ENCODE measurements at places on chromosomes 7 and 10.

- DNase-seq = no peak
Measured at GRCh38 chr10:421170-421569, 268.3 kb downstream of the DIP2C start.

GRCh38 chr10:70593513-70593890, 9.0 kb downstream of the PRF1 start:
- no peak for DNase-seq

GRCh38 chr10:104639590-104640338, 1.3 kb upstream of the SORCS3 start:
- DNase-seq = no peak

- DNase-seq = no peak
Measured at GRCh38 chr10:4835494-4835918, 9.5 kb downstream of the AKR1E2 start.

DNA sequence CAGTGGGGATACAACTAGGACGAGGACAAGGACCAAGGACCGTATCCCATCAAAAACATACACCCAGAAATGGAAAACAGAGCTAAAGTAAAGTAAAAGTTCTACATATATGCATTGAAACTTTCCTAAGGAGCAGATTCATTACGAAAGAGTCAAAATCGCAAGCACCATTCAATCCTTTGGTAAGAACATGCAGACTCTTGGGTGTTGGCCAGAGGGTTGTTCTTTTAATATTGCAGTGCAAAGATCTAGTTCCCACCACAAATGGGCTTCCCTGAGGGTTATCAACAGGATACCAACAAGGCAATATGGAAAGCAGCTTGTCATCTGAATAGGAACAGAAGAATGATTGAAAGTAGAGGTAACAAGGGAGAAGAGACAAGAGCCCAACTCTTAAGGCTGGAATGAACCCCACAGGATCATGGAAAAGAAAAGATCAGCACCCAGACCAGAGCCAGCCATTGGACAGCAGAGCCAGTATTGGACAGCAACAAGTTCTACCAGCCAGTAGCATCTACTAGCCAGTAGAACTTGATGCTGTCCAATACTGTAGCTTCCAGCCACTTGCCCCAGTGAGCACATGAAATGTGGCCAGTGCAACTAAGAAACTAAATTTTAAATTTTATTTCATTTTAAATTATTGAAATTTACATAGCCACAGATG, 66.0 kb downstream of the OSBPL3 start:
- DNase-seq = no peak

DNA sequence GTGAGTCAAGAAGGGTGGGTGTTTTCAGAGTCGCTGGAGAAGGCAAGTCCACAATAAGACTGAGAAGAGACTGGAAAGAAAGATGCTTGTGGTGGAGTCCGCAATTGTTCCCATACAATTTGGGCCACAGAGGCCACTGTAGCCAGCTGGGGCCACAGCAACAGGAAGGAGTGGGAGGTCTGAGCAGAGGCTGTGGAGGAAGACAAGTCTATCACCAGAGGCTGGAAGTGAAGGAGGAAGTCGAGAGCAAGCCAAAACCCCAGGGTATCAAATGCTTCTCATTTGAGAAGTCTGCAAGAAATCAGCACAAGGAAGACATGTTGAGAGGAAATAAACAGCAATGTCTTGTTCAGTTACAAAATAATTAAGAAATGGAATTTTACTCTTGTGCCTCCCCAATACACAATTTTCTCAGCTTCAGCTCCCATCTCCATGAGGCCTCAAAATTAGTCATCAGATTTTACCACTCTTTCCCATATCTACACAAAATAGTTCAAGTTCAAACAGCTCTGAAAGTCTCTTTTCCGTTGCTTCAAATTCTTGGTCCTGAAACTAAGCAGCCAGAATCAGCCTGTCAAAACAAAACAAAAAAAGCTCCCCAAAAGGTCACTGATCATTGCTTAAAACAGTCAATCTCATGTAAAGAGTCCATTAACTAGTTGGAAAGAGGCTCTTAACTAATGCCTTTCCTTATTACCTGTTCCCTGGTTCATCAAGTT, 31.6 kb downstream of the SLC16A12 start:
- DNase-seq = no peak

GRCh38 chr7:34603711-34604444, 54.1 kb upstream of the NPSR1 start:
- no peak for DNase-seq

DNA sequence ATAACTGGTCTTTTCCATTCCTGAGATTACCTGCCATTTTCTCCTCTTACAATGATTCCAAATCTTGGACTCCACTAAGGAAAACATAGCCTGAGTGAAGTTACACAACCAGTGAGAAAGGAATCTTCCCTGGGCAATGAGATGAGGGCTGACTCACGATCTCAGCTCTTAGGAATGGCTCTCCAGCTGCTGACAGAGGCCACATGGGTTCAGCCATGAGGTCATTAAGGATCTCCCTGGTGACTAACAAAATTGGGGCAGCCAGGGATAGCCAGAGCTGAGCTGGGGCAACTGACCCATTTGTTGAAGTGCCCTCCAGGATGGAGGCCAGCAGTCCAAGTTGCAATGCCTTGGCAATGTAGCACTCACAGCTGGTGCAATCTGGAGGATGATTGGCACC, 78.7 kb upstream of the MKLN1 start:
- DNase-seq = no peak

GRCh38 chr10:129048513-129048912, 418.5 kb upstream of the MGMT start:
- DNase-seq = no peak

DNA sequence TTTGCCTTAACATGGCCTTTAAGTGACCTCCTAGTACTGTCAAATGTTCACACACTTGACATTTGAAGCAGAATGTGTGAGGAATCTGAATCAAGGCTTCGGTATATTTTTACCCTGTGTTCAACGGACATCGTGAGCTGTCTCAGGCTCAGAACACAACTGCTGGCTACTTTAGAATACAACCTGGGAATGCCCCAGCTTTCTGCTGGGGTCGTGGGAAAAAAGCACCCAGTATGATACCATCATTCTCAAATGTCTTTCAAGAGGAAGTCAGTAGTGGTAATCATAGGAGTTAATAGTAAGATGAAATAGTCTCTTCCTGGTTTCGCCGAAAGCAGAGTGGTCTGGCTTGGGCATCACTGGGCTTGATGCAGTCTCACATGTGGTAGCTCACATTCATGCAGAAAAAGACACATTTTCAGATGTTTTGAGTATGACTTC, 67.2 kb downstream of the CREB5 start:
- DNase-seq = no peak

GRCh38 chr7:83796760-83797159, 147.8 kb upstream of the SEMA3E start:
- no peak for DNase-seq

DNA sequence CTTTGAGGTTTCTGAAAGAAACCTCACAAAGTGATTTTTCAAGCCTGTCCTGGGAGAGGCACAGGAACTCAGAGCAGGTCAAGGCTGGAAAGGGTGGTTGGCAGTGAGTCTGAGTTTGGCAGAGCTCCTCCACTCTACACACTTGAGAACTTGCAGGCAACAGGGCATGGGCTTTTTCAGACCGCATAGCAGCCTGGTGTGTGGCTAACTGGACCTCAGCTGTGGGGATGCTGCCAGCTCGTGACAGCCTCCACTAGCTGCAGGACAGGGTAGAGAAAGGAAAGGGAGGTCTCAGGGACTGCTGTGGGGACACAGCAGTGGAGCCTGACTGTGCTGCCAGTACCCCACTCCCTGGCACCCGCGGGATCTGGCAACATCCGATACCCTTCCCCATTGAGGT, 2.6 kb downstream of the CDHR1 start:
- DNase-seq = no peak

DNA sequence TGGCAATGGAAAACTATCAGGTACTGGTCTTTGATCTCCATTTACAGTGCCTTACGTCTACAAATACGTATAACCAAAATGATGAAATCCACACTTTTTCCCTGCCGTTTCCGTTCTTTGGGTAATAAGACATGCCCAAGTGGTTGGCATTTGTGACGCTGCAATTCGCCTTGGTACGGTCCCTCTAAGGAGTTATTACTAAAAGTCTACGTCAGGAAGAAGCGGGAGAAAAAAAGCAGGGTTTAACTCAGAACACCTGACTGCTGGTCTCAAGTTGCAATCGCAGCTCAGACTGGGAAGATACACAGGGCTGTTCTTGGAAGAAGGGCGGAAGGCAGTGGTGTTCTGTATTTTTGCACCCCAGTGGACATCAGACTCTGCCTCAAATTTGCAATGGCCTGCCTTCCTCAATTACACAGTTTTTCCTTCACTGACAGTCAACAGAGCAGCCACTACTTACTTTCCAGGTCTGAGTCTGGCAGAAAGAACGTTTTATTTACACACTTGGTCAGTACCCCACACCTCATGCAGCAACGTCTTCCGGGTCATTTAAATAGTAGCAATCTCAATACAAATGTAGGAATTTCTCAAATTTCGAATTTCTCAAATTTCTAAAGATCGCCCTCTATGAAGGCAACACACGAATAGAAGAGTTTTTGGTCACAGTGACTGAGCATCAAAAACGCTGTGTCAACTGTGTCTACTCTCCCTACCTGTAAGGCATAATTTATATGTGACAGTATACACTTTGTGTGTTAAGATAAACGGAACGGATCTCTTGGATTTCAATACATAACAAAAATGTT, 2.1 kb downstream of the BAIAP2L1 start:
- DNase-seq = peak; percentile 74

DNA sequence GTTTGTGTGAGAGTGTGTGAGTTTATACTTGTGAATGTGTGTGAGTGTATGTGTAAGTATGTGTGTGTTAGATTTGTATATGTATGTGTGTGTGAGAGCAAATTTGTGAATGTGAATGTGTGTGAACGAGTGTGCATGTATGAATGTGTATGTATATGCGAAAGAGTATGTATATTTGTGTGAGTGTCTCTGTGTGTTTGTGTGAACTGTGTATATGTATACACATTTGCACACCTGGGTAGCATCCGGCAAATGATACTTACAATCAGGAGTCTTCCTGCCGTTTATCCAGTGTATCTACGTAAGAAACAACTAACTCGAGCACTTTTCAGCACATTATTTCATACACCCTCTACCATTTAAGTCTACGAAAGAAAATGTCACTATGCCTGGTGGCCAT, 487.4 kb downstream of the TNS3 start:
- no peak for DNase-seq

GRCh38 chr7:107926481-107926880, 35.5 kb downstream of the DLD start:
- DNase-seq = no peak

DNA sequence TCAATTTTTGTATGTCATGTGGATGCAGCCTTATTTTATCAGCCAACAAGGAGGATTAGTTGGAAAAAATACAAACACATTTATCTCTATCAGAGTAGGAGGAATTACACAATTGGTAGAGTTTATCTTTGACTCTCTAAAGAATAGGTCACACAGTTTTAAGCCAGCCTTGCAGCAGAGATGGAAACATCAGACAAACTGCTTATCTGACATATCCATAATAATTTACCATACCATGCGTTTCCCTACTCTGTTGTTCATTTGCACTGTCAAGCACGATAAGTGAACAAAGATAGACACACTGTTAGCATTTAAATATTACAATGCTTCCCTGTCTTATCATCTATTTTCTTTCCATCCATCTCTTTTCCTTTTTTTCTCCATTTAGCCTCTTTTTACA, 283.7 kb upstream of the SMIM30 start:
- DNase-seq = no peak

DNA sequence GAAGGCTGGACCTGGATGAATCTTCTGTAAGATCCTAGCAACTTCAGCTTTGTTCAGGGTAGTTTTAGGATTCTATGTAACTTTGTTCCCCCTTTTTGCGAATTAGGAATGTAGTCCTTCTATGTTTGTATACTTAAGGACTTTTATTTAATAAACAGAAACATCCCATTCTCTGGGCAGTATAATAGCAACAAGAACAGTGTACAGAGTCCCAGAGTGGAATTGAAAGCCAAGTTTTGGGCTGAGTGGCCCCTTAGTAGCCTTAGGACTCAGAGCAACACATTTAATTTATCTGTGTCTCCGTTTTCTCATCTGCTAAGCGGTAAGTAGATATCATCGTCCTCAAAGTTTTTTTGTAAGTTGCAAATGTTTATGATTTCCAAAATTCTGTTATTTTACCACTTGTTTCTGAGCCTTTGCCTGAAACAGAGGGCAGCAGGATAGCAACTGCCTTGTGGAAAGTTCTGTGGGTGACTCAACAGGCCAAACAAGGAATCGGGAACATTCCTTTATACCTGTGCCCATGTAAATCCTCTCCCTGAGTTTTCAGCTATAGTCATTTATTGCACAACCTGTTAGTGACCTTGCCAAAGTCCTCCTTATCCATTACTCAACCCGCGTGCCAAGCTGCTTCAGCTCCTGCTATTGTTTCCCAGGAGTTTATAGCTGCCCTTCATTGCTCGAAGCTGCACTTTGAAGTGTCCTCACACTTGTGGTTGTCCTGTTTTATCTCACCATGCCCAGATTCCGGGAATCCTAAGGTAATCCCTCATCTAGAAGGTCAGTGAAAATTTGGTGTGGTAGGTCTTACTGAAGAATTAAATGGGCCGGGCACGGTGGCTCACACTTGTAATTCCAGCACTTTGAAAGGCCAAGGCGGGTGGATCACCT, 199.1 kb upstream of the AHR start:
- no peak for DNase-seq

- no peak for DNase-seq
Measured at GRCh38 chr10:82267465-82267864, 392.5 kb downstream of the NRG3 start.

DNA sequence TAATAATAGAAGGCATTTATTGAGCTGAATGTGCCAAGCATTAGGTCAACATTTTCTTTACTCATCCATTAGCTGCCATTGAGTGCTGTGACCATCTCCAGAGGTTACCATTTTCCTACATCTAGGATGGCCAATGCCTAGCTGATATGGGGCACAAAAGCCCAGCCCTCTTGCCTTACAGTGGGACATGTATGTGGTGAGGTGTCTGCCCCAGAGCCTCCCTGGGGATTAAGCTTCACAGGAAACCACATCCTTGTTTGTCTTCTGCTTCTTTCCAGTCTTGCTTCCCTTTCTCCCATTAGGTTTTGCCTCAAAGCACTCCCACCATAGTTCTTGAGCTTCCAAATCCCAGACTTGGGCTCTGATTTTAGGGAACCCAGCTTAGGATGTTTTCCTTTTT, 258.7 kb downstream of the SORCS3 start:
- DNase-seq = no peak

GRCh38 chr10:70271996-70272924, 11.5 kb downstream of the NPFFR1 start:
- no peak for DNase-seq

DNA sequence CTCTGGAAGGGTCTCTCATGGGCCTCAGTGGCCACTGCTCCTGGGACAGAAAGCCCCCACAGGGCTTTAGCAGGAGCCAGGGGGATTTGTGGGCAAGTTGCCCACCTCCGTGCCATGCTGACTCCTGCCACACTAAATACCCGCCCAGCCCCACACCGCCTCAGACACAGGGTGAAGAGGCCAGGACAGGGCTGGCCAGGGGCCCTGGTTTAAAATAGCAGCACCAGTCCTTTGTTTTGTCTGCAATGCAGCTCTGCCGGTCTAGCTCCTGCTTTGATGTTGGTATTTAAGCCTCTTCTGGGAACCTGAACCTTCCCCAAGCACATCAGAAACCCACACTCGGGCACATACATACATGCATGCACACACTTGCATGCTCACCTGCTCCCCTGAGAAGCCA, 14.4 kb upstream of the TNRC18 start:
- DNase-seq = no peak

- DNase-seq = no peak
Measured at GRCh38 chr7:71019706-71020105, 112.2 kb upstream of the GALNT17 start.
